Spinal cord (tissue), 10 donors: ENCODE measurements at places on chromosomes 6 and 20. TPM values are rescaled to one million over a fixed set of nuclear protein-coding genes. Genes with fewer than 3 reads are reported as not detected.

Gene SGK1
- polyA plus RNA-seq, result 97.8 TPM

Gene PAK5
- 17.8 TPM for polyA plus RNA-seq

Gene MAPK13
- 9.8 TPM for polyA plus RNA-seq

Gene KIF25
- 1.2 TPM for polyA plus RNA-seq

Gene ISM1
- 9.2 TPM for polyA plus RNA-seq

Gene RIMS1
- 30.1 TPM for polyA plus RNA-seq

Gene SMLR1
- polyA plus RNA-seq, result 0.21 TPM

Gene CCN6
- 0.57 TPM for polyA plus RNA-seq

Gene DACT2
- polyA plus RNA-seq, result 3.5 TPM

Gene MEI4
- polyA plus RNA-seq, result 1.3 TPM

Gene CD109
- 4.1 TPM for polyA plus RNA-seq

Gene RUNX2
- 2.2 TPM for polyA plus RNA-seq

Gene BMP6
- polyA plus RNA-seq, result 18.6 TPM

Gene OPRM1
- polyA plus RNA-seq, result 2.5 TPM

Gene SLC17A9
- 0.86 TPM for polyA plus RNA-seq

Gene ZBP1
- 0.14 TPM for polyA plus RNA-seq

Gene HLA-DMA
- 4.9 TPM for polyA plus RNA-seq

Gene SLC24A3
- polyA plus RNA-seq, result 64.9 TPM

Gene OOEP
- polyA plus RNA-seq, result not detected

Gene CST3
- polyA plus RNA-seq, result 2,050 TPM

Gene GGTLC1
- not detected for polyA plus RNA-seq

Gene SLC2A4RG
- polyA plus RNA-seq, result 79.1 TPM

Gene ARMC2
- 11.8 TPM for polyA plus RNA-seq

Gene THBD
- polyA plus RNA-seq, result 7.2 TPM
